ENCODE measurements at places on chromosomes 3 and 15.

GRCh38 chr15:71294911-71295602 lies 179.8 kb downstream of the THSD4 start:
- DNase-seq: peak; percentile 91

DNA sequence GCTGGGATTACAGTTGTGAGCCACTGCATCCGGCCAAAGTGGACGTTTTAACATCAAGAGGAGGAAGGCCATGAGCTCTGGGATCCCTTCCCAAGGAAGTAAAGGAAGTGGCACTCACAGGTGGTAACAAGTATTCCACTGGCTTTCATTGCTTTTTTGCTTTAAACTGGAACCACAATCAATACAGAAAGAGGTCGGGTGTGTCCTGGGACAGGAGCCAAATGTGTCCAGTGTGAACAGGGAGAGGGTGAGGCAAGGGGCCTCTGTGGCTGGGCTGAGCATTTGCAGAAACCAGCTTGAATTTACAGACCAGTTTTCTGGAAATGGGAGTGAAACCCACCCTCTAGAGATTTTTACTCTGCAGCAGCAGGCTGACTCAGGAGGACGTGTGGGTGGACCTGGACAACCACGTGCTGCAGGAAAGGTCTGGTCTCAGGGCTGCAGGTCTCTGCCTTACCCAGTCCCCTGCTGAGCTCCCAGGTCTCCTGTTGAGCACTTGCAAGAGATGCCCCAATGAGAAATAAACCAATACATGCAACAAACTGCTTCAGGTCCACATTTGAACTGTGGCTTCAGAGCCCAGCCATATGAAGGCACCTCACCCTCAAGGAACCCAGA lies 42.8 kb upstream of the TMEM115 start:
- DNase-seq: no peak

DNA sequence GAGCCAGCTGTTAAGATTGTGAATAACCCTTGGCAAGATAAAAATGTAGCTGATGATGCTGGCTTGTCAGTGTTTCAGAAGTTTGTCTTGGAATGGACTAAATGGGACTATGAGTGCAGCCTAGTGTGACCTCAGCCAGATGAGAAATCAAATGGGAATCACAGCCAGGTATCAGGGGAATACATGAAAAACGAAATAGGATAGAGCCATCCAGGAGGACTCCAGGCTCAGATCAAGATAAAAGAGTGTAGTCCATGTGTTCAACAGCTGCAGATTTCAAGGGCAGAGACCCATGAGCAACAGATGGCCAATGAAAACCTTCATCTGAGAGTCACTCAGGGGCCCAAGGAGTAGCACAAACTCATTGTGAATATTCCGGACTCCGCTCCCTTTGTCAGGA lies 1080.9 kb upstream of the CADM2 start:
- no peak for DNase-seq

GRCh38 chr15:25545017-25545416 lies 106.2 kb upstream of the UBE3A start:
- DNase-seq: no peak

- DNase-seq: peak; percentile 95
Observed at GRCh38 chr3:128416578-128417211, 50.0 kb downstream of the DNAJB8 start.

- DNase-seq: no peak
Observed at GRCh38 chr3:87228316-87228715, 1.2 kb downstream of the CHMP2B start.

DNA sequence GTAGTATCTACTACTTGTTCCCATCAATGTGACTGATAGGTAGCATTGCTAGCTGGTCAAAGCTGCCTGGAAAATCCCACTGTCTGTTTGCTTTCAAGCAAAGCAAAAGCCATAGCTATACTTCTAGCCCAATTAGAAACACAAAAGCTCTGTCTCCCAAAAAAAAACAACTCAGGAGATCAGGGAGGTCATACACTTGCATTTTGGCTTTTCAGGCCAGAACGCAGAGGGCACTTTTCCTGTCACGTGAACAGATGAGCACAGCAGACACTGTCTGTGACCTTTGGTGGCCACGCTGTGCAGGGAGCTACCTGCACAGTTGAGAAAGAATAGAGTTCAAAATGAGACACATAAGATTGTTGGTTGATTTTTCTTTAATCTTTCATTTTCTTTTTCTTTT lies 441.7 kb upstream of the PDZRN3 start:
- DNase-seq: peak; percentile 52

DNA sequence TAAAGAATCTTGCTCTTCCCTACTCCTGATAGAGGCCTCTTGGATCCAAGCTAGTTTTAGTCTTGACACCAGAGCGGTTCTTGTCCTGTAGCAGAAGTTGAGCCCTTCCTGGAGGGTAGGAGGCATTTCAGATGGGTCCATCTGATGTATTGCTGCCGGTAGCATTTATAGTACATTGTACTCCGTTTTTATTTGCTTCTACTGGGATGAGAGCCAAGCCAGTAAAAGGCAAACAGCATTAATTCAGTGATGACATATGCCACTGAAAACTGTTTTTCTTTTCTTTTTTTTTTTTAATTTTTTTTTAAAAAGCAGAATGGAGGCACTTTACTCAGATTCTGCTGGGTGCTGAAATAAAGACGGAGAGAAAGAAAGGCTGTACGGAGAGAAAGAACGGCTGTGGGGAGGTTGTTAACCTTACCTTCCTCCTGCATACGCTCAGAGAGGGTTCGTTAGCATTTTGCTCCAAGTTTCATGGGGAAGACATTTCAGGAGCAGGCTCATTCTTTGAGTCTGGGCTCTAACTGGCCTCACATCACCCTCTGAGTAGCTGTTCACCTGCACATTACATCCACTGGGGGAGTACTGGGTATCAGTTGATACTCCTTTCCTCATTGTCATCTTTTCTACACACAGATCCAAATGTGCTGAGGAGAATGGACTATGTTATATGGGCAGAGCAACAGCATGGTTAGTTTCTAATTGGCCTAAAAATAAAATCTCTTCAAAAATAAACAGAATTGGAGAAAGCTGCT lies 161.5 kb downstream of the FEZF2 start:
- DNase-seq: no peak

GRCh38 chr3:152870027-152870426 lies 35.1 kb downstream of the P2RY1 start:
- DNase-seq: no peak

GRCh38 chr3:151124476-151124875 lies 39.0 kb downstream of the MED12L start:
- no peak for DNase-seq

DNA sequence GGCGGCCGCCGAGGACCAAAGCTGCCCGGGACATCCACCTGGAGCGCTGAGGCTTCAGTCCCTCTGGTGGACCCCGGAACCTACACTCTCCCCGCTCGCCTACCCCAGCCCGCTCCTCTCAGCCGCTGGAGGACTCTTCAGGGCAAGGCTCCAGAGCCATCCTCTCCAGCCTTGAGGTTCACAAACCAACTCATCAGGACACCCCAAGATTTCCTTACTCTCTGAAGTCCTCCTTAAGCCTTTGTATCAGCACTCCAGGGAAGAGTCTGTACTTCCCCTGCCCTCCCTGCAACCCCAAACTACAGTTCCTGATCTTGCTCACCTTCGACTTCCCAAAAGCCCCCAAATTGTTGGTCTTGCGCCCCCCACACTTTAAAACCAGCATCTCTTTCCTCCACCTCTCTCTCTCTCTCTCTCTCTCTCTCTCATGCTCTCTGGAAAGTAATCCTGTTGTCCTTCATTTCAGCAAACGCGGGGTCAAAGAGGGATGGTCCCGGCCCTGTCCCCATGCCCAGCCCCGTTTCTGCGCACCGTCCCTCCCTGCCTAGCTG lies 438 bp downstream of the THBS1 start:
- DNase-seq: no peak

GRCh38 chr3:134737516-134737915 lies 57.5 kb upstream of the EPHB1 start:
- DNase-seq: no peak

GRCh38 chr3:8903191-8903590 lies 60.1 kb downstream of the RAD18 start:
- no peak for DNase-seq

GRCh38 chr15:101059381-101060341 lies 140.5 kb downstream of the LRRK1 start:
- peak; percentile 46 for DNase-seq
